ENCODE measurements at places on chromosomes 4 and X.

DNA sequence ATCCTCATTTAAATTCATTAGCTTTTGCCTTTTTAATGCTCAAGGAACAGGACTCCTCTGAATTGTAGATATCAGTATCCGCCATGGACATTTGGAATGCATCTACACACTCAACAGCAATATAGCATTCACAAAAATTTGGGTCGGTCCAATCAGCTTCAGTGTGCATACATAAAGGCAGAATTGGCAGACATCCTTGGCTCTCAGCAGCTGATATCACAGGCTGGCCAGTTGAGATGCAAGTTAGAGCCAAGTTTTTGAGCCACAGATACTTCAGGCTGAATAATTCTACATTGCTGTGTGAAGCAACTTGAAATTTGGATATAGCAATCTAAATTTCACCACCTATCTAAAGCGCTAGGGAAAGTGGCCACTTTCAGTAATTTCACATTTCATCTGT is 821.1 kb downstream of the PCDH19 start:
- DNase-seq, result no peak

- no peak for DNase-seq
Observed at GRCh38 chrX:10989386-10989785, 121.7 kb upstream of the HCCS start.

DNA sequence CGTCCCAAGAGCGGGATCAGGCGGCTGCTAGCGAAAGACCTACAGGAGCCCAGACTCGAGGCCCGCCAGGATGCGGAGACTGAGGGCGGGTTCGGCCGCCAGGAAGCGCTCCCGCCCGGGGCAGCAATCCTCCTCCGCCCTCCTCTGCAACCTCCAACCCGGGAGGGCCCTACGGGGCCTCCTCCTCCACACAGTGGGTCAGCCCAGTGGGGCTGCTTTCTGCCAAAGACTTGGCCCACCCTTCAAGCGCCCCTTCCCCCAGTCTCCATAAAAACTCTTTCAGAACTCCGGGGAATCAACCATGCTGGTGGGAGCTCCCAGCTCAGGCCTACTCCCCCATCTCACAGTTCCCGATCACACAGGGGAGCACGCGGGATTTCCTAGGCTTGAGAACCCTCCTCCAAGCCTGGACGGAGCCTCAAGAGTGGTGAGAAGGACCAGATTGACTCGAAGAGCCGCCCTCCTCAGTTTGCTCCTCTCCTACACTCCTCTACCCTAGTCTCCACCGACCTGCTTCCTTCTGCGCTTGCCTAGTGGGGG is 77.5 kb downstream of the RLIM start:
- DNase-seq, result no peak

- DNase-seq, result no peak
Observed at GRCh38 chr4:145307120-145307519, 126.7 kb upstream of the OTUD4 start.

DNA sequence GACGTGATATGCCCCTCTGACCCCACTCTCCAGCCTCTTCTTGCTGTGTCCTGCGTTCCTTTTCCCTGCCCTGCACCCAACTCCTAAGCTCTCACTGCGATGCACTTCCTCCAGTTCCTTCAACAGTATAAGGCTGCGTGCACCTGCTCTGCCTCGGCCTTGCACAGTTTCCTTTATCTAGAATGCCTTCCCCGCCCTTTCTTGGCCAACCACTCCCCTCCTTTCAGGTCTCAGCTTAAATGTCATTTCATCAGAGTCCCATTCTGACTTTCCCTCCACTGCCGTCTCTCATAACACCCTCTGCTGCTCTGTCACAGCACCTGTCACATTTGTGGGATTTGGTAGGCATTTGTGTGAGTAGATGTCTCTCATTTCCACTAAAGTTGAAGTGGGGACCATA is 58.4 kb upstream of the NEIL3 start:
- no peak for DNase-seq

GRCh38 chr4:179328627-179329026 is 1886.4 kb upstream of the AGA start:
- no peak for DNase-seq

All from AG08395 (cell line).